ENCODE measurements at places on chromosomes 7 and 10.

GRCh38 chr7:68922850-68923249 lies 675.4 kb upstream of the AUTS2 start:
- no peak for DNase-seq

GRCh38 chr7:155265961-155266360 lies 31.7 kb upstream of the INSIG1 start:
- no peak for DNase-seq

DNA sequence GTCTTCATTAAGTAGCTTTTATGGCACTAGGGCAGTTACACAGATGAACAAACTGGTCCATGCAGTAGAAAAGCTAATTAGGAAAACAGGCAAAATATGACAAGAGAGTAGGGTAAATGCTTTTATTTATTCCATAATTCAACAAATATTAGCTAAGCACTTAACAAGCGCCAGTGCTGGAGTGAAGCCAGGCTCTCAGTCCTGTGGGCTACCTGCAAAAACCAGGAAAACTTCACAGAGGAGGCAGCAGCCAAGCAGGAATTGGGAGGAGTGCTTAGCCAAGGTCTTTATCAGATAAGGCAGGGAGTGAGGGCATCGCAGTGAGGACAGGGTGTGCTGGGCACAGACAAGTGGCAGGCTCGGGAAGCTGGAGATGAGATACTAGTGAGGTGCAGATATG lies 4.9 kb upstream of the KAT6B start:
- DNase-seq: no peak

DNA sequence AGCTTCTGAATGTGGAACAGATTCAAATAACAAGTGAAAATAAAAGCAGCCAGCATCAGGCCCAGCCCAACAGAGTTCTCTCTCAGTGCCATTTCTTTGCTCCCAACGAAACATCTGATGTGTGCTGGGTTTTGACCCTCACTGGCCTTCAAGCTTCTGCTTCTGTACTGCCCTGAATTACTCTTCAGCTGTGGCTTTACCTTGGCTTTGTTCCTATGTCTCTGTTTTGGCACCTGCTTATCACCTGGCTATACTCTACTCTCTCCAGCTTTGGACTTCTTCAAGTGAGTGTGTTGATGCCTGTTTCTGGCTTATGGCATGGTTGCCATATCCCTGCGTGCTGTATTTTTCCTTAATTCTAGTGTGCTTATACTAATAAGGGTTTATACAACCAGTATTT lies 768.3 kb downstream of the SORCS1 start:
- no peak for DNase-seq

DNA sequence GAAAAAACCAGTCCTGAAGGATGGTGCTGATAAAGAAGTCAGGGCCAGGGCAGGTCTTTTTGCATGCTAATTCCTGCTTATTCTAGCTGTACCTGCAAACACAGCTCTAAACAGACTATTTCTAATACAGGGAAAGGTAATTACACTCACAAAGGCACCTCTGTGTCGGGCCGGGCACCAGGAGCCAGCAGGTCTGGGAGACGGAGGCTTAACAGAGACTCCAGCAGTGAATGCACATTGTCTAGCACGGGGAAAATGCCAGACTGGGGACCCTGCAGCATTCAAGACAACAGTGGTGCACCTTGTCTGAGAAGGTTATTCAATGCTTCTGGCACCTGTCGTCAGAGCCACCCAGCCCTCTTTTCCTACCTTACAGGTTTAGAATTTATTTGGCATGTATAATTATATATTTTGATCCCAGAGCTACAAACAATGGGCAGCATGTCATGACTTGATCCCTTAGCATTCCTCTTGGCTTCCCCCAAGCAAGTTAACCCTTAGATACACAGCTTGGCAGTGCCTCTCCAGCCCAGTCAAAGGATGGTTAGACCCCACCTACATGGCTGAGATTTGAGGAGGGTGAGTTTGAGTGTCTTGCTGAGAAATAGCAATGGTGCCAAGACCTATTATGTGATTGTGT lies 185.2 kb downstream of the SLC25A13 start:
- DNase-seq: no peak

DNA sequence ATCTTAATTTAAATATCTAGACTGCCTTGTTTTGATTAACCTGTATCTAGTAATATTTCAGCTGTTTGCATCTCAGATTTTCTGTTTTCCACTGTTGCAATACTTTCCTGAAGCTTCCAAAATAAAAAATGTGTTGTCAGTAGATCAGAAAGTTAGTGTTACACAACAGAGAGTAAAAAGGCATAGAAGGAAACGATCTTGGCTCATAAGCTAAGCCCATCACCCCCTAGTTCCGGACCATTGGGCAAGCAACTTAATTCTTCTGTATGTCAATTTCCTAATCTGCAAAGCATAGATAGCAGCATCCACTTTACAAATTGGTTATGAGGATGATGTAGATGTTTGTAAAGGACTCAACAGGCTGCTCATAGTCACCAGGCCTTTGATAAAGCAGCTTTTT lies 4.4 kb downstream of the PON3 start:
- DNase-seq: no peak

DNA sequence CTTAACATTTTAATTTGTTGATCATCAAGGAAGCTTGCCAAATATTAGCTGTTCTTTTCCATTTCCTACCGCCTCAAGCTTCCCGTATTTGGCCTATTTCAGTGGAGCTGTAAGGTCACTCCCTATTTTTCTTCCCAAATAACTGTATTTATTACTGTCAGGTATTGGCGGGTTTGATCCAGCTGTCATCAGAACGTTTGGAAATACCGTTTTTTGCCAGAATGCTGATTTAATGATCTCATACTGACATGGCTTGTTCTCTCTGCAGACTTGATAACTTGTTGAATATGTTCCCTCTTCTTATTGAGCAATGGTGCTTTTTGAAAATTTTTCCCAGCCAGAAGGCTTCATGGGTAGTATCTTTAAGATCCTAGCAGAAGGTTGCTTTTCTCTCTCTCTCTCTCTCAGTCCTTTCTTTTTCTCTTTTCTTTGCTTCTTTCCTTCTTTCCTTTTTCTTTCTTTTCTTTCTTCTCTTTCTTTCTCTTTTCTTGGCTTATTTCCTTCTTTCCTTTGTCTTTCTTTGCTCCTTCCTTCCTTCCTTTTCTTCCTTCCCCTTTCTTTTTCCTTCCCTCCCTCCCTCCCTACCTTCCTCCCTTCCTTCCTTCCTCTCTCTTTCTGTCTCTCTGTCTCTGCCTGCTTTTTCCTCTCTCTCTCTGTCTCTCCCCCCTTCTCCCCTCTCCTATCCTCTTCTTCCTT lies 42.1 kb downstream of the CUX1 start:
- DNase-seq: no peak

DNA sequence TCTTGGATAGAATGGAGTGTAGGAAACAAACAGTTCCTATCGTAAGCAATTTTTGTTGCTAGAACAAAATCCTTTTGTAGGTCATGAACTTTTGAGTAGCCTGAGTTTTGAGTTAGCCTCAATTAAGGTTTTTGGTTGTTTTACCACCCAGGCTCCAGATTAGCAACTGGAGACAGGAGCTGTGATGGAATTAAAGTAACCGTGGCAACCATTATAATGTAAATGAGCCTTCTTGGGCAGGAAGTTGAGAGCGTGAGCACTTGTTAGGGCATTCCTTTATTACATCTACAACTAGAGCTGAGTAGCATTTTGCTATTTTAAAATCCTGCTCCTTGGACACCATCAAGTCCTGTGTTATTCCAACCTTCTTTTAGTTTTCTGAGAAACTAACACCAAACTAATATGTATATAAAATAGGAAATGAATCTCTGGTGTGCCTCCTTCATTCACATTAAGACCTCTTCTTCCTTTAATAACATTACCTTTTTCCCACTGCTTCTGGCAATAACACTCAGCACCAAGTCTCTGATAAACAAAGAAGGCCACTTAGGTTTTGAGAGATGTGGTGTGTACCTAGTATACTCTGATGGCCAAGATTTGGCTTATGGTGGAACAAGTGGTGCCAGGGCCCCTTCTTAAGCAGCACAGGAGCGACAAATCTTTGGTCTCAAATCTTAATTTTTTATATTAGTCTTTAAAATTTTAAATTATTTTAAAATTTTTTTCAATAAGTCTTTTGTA lies 34.0 kb downstream of the AHCYL2 start:
- no peak for DNase-seq

- DNase-seq: no peak
Observed at GRCh38 chr7:46945328-46945727, 636.6 kb downstream of the TNS3 start.

DNA sequence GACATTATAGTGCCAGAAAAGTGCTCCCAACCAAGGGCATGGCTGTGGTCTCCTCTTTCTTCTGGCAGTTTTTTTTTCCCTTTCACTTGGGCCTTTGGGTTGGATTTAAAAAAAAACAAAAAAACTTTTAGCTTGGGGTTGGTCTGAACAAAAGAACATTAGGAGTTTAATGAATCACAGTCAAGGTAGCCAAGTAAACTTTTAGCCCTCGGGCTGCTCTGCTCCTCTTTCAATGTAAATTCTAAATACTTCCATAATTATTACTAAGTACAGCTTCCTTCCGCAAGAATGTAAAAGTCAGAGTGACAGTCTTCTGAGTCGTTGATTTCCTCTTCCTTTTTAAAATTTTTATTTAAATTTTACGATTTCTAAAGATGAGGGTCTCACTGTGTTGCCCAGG lies 79.2 kb downstream of the NRF1 start:
- DNase-seq: no peak

DNA sequence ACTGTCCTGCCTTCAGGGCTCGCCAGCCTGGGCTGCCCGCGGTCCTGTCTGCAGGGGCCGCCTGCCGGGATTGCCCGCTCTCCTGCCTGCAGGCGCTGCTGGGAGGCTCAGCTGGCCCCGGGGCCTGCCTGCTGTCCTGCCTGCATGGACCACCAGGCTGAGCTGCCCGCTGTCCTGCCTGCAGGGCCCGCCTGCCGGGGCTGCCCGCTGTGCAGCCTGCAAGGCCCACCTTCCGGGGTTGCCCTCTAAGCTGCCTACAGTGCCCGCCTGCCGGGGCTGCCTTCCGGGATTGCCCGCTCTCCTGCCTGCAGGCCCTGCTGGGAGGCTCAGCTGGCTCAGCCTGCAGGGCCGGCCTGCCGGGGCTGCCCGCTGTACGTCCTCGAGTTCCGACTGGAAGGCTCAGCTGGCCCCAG lies 164.4 kb downstream of the GLRX3 start:
- DNase-seq: peak; percentile 6

GRCh38 chr7:48249166-48249565 lies 77.9 kb downstream of the ABCA13 start:
- DNase-seq: no peak

DNA sequence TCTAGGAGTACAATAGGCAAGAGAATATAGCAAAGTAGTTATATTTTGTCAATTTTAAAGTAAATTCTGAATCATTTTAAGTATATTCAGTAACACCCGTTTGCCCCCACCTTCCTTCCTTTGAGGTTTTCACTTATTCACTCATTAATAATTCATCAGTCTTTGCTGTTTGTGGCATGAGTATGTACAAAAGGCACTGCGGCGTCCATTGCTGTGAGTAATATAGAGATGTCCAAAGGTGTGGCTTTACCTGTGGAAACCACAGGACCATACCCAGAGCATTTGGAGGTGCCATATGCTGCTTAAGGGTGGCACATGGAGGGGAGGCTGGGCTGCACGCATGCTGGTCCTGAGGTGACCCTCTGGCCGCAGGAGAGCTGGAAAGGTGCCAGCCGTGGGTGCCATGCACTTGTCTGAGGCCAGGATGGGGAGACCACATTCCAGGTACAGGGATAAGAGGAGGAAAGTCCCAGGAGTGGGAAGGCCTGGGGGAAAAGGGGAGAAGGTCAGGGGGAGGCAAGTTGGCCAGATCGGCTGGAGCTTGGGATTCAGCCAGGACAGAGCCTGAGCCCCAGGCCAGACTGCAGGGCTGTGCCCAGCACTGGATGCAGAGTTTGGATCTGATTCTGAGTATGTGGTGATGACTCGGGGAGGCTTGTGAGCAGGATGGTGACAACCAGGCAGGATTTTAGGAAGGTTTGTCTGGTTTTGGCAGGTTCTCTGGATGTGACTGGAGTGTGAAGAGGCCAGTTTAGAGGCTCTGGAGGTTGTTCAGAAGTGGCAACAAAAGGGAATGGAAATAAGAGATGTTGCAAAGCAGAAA lies 223.4 kb downstream of the MGMT start:
- DNase-seq: no peak

DNA sequence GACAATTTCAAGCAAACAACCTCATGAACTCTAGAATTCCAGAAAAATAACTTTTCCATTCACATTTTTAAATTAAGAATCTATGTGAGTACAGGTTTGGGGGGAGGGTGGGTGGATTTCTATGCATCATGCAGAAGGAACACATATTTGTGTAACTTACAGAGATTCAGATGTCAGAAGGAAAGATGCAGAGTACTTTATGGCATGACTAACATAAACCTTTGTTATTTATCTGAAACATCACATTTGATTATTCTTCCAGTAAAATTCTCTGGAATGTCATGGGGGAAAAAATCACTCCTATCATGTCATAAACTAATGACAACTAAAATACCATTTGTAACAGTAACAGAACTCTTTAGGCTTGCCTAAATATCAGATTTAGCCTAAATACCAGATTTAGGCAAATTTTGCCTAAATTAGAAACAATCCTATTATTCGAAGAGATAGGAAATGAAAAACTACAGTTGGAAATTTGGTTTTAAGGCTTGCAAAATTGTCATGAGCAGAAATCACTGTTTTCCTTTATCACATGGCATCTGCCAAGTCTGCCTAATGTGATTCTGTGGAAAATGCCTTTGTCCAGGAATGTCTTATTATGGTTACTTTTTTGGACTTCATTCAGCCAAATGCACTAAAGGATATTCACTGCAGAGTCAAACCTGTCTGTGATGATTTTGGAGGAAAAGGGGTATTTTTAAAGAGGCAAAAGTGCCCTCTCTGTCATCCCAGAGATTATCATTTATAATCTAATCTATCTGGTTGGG lies 527.7 kb upstream of the CELF2 start:
- no peak for DNase-seq

DNA sequence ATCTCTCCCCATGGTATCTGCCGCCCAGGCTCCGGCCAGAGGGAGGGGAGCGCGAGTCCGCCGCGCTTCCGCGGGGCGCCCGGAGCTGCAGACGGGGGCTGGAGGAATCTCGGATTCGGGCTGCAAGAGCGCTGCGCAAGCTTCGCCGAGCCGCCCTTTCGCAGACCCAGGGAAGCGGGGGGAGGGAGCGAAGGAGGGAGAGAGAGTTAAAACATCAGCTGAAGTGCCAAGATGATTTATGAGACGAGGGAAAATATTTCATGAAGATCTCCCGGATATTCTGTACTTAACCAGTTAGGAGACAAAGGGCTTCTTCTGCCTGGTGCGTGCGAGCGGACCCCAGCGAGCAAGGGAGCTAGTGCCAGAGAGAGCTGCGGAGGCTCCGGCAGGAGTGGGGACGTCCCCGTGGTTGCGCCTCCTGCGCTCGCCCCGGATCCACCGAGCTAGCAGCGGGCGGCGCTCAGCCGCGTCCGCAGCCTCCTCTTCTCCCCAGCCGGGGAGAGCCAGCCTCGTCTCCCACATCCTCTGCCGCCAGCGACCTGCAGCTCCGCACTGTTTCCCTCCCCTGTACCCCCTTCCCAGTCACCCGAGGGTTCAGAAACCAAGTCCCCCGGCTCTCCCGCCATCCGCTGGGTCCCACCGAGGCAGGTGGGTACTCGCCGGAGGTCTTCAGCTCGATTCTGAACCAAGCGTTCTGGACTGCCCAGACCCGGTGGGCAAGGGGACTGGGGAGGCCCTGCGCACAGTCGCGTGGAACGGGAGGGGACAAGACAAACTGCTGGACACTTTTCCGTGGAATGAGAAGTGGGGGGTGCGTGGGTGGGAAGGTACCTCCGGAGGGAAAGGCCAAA lies 1.0 kb upstream of the PAX2 start:
- peak; percentile 35 for DNase-seq

- no peak for DNase-seq
Observed at GRCh38 chr7:132134814-132135445, 441.3 kb downstream of the PLXNA4 start.

GRCh38 chr10:22900841-22901601 lies 26.8 kb upstream of the ARMC3 start:
- DNase-seq: no peak

- DNase-seq: no peak
Observed at GRCh38 chr7:155071916-155072571, 1.9 kb downstream of the HTR5A start.

Measured in activated CD4-positive, alpha-beta T cell treated with anti-CD3 and anti-CD28 coated beads, Interleukin-10, Interleukin-2, amounts not matched to agents 100 ng/mL and 50 ng/mL, durations not matched to agents 16 hours and 8 hours (primary cell).